ENCODE measurements at places on chromosomes 5 and 9.
A peak's percentile ranks its signal among the peaks of the same experiment; 100 is the strongest.

GRCh38 chr5:172749881-172750633 lies 20.9 kb downstream of the DUSP1 start:
- no peak for DNase-seq

GRCh38 chr9:98303633-98304125 lies 48.2 kb upstream of the TBC1D2 start:
- no peak for DNase-seq

DNA sequence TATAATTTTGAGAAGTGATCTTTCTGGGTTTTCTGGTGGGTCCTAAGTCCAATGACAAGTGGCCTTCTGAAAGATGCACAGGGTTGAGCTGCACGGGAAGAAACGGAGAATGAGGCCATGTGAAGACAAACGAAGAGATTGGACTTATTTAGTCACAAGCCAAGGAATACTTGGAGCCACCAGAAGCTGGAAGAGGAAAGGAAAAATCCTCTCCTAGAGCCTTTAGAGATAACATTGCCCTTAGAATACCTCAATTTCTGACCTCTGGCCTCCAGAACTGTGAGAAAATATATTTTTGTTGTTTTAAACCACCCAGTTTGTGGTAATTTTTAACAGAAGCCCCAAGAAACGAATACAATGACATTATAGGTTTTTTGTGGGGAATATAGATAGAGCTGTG lies 360.5 kb upstream of the TARS1 start:
- no peak for DNase-seq

DNA sequence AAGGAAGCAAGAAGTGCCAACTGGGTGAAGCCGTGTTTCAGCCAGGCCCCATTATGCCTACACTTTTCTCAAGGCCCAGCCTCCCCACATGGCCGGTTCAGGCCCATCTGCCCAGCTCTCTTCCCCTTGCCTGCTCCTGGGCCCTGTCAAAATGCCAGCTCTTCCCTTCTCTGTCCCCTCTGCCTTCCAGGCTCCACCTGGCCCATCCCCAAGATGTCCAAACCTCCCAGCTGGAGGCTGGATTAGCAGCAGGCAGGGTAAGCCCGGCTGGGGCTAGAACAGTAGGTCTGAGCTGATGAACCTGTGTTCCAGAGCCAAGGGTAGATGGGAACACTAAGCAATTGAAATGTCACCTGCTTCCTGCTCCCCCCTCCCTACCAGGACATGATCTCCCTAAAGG lies 64.1 kb upstream of the HSPA9 start:
- DNase-seq: no peak

DNA sequence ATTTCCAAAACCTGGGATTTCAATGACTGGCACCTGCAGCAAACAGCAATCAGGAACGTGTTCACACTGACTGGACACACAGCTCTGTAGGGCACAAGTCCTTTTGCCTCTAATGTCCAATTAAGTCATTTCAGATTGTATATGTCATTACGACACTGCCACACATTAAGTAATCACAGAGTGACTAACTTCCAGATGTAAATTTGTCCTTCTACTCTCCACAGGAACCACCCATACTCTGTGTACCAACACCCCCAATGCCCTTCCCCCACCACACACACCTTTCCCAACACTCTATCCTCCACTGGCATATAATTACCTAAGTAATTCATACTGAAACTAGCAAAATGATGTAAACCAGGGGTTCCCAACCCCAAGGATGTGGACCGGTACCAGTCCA lies 30.5 kb downstream of the LARS1 start:
- no peak for DNase-seq

- no peak for DNase-seq
These were observed 330.1 kb downstream of the ENC1 start for GRCh38 chr5:74310386-74310785.

GRCh38 chr9:110952540-110952859 lies 85.8 kb downstream of the LPAR1 start:
- no peak for DNase-seq

DNA sequence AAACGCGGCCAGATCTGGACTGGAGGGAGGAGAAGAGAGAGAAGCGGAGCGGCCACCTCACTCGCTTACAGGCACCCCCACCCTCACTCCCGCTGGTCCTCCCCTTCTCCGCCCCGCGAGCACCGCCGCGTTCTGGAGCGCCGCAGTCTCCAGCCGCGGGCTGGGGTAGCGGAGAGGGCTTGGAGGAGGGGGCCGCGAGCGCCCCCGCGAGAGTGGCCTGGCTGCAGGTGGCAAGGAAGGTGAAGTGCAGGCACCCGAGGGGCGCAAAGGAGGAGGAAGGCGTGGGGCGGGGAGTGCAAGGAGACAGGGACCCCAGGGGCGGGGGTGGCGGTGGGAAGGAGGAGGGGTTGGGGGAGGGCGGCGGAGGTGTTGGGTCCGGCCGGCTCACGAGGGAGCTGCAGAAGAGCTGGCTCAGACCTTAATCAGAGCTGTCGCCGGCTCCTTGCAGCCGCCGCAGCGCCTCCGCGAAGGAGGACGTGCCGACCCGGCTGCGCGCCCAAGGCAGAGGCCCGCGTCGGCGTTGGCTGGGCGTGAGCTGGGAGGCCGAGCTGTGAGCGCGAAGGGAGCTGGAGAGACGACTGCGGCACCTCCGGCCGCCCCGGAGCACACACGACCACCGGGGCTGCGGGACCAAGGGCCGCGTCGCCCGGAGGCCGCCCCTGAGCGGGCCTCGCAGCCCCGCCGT lies at the start of gene DMRT3:
Gene DMRT3 (plus strand): TSS at position 398 of the 685 bp plus-strand sequence. CDS start 347 bp downstream, outside the sequence.
- DNase-seq: peak; percentile 46

GRCh38 chr5:6827526-6828219 lies 114.4 kb downstream of the TENT4A start:
- DNase-seq: peak; percentile 53

- peak; percentile 73 for DNase-seq
These were observed 2.4 kb upstream of the RXFP3 start for GRCh38 chr5:33933723-33934169.

DNA sequence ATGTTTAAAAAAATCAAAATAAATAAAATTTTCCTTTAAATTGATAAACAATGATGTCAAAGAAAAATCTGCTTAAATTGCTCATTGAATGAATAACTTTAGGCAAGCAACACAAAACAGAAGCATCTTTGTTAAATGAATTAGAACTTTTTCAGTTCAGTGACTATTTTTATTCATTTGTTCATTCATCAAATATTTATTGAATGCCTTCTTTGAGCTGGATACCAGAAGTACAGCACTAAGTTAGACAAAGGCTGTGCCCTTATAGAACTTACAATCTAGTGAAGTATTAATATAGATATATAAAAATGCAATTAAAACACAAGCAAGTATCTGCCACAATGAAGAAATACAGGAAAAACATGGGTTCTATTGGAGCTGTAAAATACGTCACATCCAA lies 10.8 kb downstream of the FNIP1 start:
- no peak for DNase-seq

DNA sequence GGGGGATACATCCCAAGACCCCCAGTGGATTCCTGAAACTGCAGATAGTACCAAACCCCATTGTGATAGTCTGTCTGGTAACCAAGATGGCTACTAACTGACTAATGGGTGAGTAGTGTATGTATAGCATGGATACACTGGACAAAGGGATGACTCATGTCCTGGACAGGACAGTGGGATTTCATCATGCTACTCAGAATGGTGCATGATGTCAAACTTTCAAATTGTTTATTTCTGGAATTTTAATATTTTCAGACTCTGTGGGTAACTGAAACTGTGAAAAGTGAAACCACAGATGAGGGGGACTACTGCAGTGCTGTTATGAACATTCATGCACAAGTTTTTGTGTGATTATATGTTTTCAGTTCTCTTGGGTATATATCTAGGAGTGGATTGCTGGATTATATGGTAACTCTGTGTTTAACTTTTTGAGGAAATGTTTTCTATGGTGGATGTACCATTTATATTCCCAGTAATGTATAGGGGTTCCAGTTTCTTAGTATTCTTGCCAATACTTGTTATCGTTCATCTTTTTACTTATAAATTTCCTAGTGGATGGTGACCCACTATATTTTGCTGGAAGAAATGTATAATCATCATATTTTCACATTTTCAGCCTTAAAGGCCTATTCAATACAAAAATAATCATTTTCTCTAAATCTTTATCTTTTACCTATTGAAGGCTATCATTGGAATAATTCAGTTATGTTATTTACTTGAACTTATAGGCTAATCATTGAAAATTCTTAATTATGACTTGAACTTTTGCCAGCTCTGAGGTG lies 140.9 kb downstream of the NR3C1 start:
- no peak for DNase-seq

DNA sequence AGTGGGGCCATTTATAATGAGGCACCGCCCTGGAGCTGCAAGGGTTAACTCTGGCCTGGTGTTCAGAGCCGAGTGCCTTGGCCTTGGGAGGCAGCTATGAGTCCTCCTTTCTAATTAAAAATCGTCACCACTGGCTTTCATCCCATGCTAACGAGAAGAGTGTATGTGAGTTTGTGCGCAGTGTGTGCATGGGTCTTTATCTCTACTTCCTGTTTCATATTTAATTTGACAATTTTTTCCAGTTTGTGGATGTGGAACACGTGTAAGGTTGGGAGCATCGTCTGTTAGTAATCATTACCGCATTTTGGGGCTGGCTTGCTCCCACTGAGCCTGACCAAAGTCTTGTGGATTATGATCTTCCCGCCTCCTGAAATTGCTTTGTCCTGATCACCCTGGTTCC lies 76.4 kb downstream of the NDFIP1 start:
- DNase-seq: no peak

GRCh38 chr5:123807177-123807945 lies 295.4 kb downstream of the CSNK1G3 start:
- no peak for DNase-seq

GRCh38 chr5:16935231-16936149 lies 598 bp downstream of the MYO10 start:
- DNase-seq: peak; percentile 42

DNA sequence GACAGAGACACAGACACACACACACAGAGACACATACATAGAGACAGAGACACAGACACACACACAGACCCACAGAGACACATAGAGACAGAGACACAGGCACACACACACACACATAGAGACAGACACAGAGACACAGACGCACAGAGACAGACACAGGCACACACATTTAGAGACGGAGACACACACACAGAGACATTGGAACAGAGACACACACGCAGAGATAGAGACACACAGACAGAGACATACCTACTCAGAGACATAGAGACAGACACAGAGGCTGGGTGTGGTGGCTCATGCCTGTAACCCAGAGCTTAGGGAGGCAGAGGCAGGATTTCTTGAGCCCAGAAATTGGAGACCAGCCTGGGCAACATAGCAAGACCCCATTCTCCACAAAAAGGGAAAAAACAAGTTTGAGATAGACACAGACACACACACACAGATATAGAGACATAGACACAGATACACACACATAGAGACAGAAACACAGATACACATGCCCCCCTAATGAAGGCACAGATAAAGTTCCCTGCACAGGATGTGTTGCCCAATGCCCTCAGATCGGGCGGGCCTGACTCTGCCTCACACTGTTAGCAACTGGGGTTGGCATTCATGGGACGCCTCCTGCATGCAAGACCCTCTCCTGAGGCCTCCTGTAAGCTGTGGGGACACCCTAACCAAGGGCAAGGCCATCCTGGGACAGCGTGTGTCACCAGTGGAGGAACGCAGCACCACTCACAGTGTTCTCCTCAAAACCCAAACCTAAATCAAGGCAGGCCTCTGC lies 3.3 kb upstream of the RALGDS start:
- DNase-seq: no peak

GRCh38 chr5:172477466-172477865 lies 23.1 kb upstream of the SH3PXD2B start:
- no peak for DNase-seq

- no peak for DNase-seq
These were observed 71.1 kb upstream of the IL17B start for GRCh38 chr5:149450199-149450598.

DNA sequence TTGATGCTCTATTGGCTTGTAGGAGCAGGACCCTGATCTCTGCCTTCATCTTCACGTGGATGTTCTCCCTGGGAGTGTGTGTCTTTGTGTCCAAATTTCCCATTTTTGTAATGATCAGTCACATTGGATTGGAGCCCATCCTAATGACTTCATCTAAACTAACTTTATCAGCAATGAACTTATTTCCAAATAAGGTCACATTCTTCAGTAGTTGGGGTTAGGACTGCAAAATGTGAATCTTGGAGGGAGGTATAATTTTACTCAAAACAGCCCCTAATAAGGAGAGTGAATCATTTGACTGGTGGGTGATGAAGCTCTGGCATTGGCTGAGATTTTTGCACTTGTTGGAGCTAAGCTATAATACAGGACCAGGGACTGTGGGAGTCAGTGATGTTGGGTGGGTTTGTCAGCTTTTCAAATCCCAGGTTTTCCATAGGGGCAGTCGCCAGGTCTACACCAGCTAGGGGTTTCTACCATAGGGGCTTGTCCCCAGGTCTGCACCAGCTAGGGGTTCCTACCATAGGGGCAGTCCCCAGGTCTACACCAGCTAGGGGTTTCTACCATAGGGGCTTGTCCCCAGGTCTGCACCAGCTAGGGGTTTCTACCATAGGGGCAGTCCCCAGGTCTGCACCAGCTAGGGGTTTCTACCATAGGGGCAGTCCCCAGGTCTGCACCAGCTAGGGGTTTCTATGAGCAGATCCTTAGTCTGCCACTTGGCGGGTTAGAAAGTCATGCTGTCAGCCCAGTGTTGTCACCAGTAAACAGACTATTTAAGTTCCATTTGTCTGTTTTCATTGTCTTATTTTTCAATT lies 382.6 kb upstream of the DAP start:
- no peak for DNase-seq

- DNase-seq: no peak
These were observed 167.2 kb downstream of the ARHGAP26 start for GRCh38 chr5:142937374-142937773.

DNA sequence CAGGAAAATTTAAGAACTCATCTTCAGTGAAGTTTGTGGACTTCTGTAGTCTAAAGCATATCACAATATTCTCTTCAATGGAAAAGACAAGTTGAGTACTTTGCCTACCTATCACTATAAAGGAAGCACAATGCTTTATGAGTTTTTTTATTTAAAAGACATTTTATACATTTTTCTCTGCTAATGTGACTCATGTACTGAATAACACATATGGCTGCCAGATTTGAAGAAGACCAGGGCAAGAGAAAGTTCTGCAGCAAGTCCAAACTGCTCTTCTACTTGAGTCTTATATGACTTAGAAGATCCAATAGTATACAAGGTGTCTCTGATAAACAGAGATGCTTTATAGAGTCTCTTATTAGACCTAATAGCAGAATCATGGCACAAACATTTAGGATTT lies 978.4 kb downstream of the TLE4 start:
- no peak for DNase-seq

- no peak for DNase-seq
These were observed 163.2 kb upstream of the S1PR3 start for GRCh38 chr9:88828018-88828417.

GRCh38 chr9:135701959-135702721 lies at the start of gene KCNT1:
KCNT1 (plus strand) TSS chr9:135702185; CDS start chr9:135702259, 74 bp downstream.
- DNase-seq: peak; percentile 95

DNA sequence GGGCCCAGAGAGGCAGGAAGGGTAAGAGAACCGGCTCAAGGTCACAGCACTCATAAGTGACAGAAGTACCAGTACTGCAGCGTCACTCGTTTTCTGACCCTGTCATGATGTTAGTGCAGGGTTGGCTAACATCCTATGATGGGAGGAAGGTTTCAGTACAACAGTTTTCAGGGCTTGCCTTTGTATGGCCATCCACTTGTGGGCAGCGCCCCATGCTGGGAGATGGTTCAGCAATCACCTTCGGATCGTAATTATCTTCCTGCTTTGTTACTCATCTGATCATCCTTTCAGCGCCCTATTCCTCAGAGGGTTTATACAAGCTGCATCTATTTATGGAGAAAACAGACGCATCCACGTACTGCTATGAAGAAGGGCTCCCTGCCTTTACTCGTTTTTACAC lies 2.4 kb downstream of the MAP1B start:
- DNase-seq: no peak

GRCh38 chr9:116979456-116979855 lies 292.4 kb downstream of the TRIM32 start:
- DNase-seq: no peak
